ENCODE measurements at places on chromosomes 4 and X.
A peak's percentile ranks its signal among the peaks of the same experiment; 100 is the strongest.

DNA sequence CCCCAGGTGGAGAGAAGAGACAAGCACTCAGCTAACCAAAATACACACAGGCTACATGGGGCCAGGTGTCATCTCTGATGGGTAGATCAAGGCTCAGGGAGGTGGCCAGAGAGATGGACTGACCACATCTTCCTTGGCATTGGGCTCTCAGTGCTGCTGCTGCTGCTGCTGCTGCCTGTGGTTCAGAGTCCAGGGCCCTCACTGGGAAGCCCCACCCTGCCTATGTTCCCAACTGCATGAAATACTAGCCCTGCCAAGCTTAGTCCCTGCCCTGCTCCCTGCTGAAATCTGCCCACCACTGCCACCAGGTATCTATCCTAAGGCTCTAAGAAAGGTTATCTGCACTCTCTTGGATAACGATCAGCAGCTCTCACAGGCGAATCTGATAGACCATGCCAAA lies 118.7 kb downstream of the EFHC2 start:
- DNase-seq = no peak

- DNase-seq = peak; percentile 53
Observed at GRCh38 chrX:154486396-154487207, at the start of gene UBL4A. Gene UBL4A, minus strand, starts transcription at chrX:154486615. Its CDS starts 31 bp downstream, at chrX:154486584.

DNA sequence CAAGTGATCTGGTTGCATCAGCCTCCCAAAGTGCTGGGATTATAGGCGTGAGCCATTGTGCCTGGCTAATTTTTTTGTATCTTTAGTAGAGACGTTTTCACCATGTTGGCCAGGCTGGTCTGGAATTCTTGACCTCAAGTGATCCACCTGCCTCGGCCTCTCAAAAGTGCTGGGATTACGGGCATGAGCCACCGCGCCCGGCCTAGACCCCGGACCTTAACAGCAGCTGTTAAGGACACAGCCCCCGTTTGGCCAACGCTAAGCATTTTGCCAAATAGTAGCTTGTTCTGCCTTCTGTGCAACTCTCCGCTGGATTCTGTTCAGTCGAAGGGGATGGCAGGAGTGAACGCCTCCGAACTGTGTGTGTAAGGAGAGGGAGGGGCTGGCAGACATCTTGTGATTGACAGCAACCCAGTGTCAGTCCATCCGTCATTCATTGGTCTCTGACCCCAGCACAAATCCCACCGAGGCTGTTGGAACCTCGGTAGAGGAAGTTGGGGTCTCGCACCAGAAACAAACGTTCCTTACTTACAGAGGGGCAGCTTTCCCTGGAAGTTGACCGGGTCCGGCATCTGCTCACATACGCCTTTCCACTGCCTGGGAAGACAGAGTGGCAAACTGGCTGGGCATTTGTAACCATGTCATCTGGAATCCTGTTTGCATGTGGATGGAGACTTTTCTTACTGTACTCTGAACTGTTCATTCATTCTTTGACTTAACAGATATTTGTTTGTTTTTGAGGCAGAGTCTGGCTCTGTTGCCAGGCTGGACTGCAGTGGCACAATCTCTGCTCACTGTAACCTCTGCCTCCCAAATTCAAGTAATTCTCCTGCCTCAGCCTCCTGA lies 69.4 kb downstream of the TRAPPC11 start:
- DNase-seq = no peak

DNA sequence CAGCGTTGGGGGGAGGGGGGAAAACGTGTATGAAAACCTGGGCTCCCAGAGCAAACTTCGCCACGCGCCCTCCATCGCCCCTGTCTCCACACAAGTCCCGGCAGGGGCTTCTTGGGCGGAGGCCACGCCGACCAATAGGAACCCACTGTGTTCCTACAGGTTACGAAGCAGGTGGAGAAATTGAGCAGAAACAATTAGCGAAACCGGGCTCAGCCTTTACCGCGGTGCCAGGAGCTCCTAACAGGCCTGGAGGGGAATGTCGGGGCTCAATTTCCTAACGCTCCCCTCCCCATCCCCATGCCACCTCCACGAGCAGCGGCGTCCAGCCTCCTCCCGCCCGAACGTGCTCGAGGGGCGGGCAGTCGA lies 589 bp upstream of the KIT start:
- DNase-seq = peak; percentile 40

GRCh38 chr4:27145597-27145996 lies 285.0 kb downstream of the STIM2 start:
- no peak for DNase-seq

GRCh38 chr4:82900066-82900410 lies 497 bp upstream of the THAP9 start:
- DNase-seq = no peak

- no peak for DNase-seq
Observed at GRCh38 chr4:144357975-144358374, 217.5 kb upstream of the GYPA start.

GRCh38 chr4:8345946-8346814 lies 76.6 kb downstream of the HTRA3 start:
- DNase-seq = no peak

GRCh38 chrX:68343551-68343950 lies 89.7 kb downstream of the OPHN1 start:
- no peak for DNase-seq

DNA sequence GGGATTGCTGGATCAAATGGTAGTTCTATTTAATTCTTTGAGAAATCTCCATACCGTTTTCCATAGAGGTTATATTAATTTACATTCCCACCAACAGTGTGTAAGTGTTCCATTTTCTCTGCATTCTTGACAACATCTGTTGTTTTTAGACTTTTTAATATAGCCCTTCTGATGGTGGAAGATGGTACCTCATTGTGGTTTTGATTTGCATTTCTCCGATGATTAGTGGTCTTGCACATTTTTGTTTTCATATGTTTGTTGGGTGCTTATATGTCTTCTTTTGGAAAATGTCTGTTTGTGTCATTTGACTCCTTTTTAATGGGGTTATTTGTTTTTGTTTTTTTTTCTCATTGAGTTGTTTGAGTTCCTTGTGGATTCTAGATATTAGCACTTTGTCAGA lies 75.3 kb upstream of the PUDP start:
- no peak for DNase-seq

DNA sequence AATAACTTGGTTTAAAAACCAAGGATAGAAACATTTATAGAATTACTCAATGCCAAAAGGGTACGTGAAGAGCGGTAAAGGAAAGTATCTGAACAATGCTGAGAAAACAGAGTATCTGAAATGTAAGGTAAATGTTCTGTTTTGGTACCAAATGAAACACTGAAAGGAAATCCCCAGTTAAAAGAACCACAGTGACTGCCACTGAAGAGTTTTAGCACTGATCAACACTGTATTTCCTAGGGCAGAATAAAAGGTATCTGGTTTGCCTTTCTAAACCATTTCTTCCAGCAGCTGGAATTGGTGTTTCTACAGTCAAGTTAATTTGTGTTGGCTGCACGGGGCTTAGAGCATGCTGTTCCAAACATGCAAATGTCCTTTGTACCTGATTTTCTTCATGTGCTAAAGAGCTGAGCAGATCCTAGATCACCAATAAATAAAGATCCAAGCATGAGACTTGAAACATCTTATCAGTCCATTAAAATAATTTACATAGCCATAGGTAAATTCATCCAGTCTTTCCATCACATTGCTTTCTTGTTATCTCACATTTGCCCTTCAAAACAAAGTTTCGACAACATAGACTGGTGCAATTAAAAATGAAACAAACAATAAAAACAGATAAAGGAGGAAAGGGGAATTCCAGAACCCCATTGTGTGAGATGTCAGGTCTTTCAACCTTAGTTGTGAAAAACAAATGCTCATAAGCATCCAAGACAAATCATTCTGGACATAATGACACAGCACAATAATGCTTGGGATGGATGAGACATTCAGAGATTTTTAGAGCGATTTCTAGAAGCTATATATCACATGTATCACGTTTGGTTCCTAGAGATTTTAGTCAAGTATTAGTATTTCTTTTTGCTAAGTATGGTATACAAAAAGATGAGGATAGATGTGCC lies 38.6 kb downstream of the MFAP3L start:
- no peak for DNase-seq

- DNase-seq = peak; percentile 74
Observed at GRCh38 chr4:186500721-186501304, 54.6 kb downstream of the MTNR1A start.

GRCh38 chrX:7378406-7378805 lies 230.5 kb upstream of the PUDP start:
- DNase-seq = no peak

GRCh38 chr4:160510928-160511327 lies 1408.0 kb downstream of the RAPGEF2 start:
- no peak for DNase-seq

GRCh38 chr4:112819729-112820128 lies 182.8 kb downstream of the LARP7 start:
- DNase-seq = no peak

DNA sequence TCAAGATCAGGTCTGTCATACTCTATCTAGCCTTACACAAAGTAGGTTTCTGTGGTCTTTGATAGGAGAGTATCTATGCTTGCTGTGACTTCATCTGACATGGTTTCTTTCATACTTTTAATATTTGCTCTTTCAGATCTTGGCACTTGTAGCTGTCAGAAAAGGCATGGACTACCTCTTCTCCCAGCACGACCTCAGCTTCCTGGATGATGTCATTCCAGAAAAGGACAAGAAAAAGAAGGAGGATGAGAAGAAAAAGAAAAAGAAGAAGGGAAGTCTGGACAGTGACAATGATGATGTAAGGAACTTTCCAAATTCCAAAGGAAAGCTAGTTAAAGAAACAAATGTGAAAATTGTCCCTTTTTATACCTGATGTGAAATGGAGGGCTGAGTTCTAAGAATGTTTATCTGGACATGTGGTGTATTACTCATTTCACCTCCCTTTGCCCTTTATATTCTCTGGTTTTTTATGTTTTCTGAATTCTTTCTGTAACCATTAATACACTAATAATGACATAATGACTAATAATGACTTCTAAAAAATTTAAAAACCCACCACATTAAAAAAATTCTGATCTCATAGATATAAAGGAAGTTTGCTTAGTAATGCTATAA lies 221.2 kb downstream of the SLC4A4 start:
- no peak for DNase-seq

DNA sequence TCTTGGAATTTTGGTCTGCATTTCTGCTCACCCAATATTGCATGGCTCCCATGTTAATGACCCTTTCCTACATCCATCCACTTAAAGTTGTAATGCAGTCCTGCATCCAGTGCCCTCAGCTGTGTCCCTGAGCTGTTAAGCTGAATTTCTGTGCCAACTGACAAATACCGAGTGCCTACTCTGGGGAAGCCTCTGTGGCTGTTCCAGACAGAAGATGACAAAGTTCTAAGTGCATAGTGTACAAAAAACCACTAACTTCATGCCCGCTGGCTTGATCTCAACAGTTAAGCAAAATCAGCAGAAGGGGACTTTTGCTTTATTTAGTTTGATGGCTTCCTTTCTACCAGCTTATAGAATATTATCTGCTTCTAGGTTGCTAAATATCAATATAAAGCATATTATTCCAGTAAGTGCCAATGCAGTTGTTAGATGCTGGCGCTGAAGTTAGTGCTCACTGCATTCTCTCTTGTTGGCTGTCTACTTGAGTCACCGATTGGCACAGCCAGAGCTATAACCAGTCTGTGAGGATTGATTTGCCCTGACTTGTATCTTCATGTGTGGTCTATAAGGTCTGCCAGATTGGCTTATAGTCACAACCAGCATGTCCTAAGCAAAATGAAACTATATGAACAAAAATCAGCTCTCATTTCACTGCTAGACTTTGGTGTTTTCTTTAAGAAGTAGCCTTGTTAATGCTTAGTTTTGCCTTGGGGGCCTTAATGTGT lies 98.9 kb downstream of the KLHL8 start:
- no peak for DNase-seq

GRCh38 chr4:76811604-76812412 lies 86.1 kb downstream of the SOWAHB start:
- DNase-seq = no peak

DNA sequence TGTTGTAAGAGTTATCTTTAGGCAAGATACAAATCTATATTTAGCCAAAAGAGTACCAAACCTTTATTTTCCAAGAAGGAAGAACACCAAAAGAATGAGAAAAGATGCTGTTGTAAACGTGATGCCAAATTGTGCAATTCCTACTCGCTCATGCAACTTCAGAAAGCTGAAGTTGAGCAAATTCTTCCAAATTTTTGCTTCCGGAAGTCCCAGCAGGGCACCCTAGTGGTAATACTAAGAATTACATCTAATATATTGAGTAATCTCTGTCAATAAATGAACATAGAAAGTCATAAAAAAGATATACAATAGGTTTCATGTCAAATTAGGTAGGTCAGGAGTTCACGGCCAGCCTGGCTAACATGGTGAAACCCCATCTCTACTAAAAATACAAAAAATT lies 36.0 kb upstream of the SMARCAD1 start:
- DNase-seq = no peak

- DNase-seq = no peak
Observed at GRCh38 chr4:104591510-104591911, 96.8 kb upstream of the CXXC4 start.

DNA sequence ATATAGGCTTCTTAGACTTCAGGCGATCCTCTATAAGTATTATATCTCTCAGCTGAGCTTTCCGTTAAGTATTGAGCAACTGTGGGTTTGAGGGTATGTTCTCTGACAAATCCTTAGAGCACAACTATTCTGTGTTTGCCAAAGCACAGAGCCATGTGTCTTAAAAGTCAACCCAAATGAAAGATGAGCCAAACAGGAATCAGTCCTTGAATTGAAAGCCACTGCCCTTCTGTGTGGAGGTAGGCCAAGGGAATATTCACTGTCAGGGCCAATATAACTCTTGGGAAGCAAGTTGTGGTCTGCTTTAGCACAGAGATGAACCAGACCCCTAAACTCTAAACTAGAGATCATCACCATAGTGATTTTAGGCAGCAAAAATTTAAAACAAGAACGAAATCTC lies 164.0 kb downstream of the STAG2 start:
- no peak for DNase-seq

DNA sequence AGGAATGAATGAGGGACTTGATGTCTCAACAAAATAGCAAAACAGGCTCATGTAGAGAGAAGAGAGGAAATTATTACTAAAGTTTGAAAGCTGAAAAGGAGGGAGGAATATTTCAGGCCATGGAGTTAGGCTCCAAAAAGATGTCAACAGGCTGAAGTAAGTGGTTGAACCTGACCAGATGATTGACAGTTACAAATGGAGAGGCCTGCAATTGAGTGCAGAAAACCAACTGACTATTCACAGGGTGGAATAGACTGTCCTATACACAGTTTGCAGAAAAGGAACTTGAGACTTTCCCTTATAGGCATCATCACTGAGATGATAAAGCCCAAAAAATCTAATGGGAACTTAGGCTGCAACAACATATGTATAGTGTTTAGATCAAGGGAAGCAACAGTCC lies 233.3 kb downstream of the AR start:
- DNase-seq = no peak

- DNase-seq = no peak
Observed at GRCh38 chrX:24241822-24242648, 71.8 kb downstream of the SUPT20HL2 start.

Measured in testis (tissue), 5 donors.